Activated CD4-positive, alpha-beta T cell treated with anti-CD3 and anti-CD28 coated beads for 24 hours (primary cell): ENCODE measurements at places on chromosomes 11 and 22.

DNA sequence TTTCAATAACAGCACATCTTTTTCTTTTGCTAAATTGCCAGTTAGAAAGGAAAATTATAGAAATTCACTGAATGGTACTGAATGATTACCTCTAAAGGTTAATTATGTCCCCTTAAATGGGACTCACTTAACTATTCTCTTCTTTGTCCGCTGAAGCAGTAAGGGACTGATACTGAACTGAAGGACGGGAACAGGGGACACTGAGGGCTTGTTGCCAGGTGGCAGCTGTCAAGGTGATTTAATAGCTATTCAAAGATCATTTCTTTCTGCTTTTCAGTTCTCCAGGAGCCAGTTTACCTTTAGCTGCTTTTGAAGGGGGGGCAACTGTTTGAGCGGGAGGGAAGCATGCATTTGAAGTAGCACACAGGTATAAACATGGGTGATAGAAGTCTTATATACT lies 325.4 kb upstream of the CCDC90B start:
- DNase-seq = no peak

- DNase-seq = no peak
These were observed 232.0 kb downstream of the NTM start for GRCh38 chr11:131602431-131602830.

DNA sequence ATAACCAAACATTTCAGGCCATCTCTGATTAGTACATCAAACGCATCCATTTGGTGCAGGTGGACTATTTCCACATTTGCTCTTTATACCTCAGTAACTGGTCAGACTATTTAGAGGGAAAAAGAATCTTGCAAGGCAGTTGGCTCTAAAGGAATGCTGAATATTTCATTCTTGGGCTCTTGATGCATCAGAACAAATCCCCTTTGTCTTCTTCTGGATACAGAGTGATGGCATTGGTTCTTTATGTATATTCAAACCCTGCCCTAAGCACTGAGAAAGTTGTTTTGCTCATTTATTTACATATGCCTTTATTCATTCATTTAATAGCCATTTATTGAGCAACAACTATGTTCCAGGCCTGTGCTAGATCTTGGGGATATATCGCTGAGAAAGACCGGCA lies 31.1 kb upstream of the RAB30 start:
- DNase-seq = no peak

- DNase-seq = no peak
These were observed 18.6 kb downstream of the KIF18A start for GRCh38 chr11:28089378-28089777.

- DNase-seq = no peak
These were observed 20.1 kb downstream of the TMPRSS6 start for GRCh38 chr22:37089434-37089833.
